ENCODE measurements at places on chromosomes 2 and 18.
A peak's percentile ranks its signal among the peaks of the same experiment; 100 is the strongest.

DNA sequence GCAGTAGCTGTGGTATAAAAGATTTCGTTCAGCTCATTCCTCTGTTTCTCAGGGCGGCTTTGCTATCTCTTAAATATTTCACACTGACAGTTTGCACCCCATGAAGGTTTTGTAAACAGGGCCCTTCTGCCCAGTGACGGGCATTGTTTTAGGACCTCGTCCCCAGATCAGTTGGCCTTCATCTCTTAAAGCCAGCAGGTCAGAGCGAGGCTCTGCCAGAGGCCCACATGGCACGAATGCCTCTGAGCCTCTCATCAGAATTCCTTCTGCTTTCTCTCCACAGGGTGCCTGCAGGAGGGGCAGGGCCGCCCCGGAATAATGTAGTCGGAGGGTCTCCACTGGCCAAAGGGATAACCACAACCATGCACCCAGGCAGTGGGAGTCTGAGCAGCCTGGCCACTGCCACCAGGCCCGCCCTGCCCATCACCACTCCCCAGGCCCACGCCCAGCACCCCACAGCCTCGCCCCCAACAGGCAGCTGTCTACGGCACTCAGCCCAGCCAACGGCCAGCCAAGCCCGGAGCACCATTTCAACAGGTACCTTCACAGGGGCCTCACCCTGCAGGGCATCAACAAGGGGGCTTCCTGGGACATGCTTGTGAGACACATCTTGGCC, 177.0 kb downstream of the SEPTIN10 start:
- no peak for DNase-seq

DNA sequence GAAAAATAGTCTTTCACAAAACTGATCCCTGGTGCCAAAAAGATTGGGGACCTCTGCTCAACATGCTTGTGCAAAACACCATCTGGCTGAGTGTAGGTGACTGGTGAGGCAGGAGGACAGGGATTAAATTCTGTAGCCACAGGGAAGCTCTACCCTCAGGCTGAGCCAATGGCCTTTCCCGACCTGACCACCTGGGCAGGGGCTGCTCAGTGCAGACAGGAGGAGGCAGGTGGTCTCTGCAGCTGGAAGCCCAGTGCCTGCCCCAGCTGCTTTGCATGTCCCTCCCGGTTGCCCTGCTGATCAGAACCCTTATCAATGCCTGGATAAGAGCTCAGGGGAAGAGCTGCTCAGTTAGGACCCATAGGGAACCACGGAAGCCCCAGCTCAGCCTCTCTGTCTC, 235.3 kb downstream of the ANKRD36 start:
- no peak for DNase-seq

DNA sequence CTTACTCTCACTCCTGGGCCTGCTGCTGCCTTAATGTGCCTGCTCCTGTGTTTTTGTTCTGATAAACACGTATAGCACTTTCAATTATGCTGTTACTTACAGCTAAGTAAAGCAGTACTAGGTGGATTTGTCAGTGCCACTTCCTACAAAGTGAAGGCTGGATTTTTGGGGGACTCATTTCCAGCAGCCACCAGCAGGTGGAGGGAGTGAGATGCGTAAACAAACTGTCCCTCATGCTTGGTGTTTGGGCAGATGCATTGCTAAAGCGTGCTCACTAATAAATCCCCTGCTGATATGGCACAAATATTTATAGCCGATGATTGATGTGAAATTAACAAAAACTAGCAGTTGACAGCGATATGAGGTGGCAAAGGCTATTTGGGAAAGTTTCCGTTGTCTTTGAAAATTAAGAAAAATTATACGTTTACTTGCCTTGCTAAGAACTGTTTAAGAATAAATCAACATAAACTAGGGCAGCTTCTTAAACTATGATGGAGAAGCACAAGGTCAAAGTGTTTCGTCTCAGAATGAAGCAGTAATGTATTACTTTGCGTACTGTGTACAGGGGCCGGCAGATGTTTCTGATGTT, 101.7 kb downstream of the AGAP1 start:
- DNase-seq, result peak; percentile 15

DNA sequence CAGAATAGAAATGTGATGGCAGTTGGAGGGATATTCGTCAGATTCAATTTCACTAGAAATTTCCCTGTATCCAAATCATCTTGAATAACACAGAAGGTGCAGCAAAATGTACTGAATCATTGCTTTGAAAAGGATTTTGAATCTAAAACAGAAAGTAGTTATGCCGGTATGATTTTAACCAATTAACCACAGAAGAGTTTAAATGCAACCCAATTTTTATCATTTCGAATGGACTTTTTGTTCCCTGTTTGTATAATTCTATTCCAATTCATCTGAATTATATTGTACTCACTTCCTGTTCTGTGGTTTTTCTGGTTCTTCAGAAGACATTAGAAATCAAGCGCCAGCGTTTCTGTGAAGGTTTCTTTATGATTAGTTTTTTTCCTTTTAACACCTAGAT, 190.4 kb downstream of the MYO3B start:
- DNase-seq, result no peak

DNA sequence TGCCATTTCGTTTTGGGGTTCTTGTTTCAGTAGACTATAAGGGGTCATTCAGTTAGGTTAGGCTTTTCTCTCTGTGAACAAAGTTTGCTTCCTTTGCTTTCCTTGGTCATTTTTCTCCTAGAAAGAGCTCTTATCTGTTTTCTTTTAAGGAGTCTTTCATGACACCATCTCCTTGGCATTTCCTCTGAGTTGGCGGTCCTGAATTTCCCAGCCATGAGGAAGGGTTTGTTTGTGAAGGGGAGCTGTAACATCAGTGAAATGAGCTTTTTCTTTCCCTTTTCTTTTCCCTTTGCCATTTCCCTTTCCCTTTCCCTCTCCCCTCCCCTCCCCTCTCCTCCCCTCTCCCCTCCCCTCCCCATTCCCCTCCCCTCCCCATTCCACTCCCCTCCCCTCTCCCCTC, 61.7 kb downstream of the MAP4K4 start:
- no peak for DNase-seq

GRCh38 chr18:2686349-2686968, 30.9 kb downstream of the SMCHD1 start:
- DNase-seq, result no peak

DNA sequence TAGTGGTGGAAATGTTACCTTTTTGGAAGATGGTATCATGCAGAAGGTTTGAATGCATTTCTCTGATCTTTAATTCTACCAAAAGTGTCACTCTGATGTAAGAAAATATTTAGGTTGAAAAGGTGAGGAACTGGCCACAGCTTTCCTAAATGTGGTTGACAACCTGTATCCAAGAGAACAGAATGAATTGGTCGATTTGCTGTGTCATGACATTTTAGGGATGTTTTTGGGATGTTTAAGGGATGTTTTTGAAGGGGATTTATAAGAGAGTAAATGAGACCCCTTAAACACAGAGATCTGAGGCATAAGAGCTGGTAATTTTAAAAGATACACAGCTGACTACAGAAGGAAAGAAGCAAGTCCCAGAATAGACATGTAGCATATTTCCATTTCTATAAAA, 270.8 kb upstream of the EPAS1 start:
- no peak for DNase-seq

DNA sequence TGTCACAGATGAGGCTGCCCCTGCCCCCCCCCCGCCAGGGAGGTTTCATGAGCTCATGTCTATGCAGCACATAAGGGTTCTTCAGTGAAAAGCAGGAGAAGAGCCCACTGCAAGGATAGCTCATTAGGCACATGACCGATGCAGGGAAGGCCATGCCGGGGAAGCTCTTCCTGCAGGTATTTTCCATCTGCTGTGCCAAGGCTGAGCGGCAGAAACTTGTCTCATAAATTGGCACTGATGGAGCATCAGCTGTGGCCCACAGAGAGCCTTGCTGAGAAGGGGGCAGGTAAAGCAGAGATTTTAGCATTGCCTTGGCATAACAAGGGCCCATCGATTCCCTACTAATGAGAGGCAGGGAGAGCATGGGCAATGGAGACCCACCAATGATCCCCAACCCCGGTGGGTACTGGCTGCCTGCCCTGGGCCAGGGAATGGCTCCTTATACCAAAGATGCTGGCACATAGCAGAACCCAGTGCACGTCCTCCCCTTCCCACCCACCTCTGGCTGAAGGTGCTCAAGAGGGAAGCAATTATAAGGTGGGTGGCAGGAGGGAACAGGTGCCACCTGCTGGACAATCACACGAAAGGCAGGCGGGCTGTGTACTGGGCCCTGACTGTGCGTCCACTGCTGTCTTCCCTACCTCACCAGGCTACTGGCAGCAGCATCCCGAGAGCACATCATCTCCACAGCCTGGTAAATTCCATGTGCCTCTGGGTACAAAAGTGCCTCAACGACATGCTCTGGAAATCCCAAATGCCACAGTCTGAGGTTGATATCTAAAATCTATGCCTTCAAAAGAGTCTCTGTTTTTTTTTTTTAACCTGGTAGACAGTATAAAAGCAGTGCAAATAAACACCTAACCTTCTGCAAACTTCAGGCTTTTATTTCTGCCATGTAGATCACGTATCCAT, 41.4 kb downstream of the STEAP3 start:
- no peak for DNase-seq

DNA sequence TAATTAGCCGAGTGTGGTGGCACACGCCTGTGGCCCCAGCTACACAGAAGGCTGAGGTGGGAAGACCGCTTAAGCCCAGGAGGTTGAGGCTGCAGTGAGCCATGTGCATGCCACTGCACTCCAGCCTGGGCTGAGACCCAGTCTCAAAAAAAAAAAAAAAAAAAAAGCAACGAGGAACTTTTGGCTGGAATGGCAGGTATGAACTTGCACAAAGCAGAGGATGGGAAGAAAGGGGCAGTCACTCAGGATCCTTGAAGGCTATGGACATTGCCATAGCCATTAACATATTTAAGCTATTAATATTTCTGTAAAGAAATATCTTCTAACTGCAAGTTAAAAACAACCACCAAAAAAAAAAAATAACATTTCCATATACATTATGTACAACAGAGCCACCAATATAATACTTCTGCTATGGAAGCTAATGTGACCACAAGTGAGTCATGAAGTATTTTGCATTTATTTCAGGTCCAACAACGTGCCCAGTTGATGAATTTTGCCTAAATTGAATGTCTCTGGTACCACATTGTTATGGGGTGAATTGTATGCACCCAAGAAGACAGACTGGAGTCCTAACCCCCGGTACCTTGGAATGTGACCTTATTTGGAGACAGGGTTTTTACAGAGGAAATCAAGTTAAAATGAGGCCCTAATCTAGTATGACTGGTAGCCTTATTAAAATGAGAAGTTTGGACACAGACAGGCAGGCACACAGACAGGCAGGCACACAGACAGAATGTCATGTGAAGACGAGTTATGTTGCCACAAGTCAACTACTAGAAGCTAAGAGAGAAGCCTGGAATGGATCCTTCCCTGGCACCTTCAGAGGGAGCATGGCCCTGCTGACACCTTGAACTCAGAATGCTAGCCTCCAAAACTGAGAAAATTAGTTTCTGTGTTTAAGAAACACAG, 102.8 kb downstream of the RBMS1 start:
- DNase-seq, result no peak

GRCh38 chr18:3183103-3183717, 36.6 kb downstream of the MYOM1 start:
- no peak for DNase-seq

DNA sequence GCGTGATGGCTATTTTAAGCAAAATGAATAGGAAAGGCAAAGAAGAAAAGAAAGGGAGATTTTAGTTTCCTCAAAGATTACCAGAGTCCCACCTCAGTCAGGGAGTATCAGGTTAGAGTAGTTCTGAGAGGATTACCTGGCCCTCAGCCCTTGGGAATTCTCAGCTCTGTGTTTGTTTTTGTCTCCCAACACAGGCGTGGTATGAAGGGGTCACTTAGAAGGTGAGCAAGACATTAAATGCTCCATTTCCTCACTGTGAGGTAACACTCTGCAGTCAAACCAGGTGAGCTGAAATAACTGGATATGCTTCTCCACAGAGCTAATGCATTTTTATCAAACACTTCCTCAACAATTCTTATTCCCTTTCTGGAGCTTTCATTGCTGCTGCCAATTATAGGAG, 232.2 kb downstream of the IKZF2 start:
- no peak for DNase-seq

- no peak for DNase-seq
Observed at GRCh38 chr2:120863661-120864320, 128.1 kb downstream of the GLI2 start.

DNA sequence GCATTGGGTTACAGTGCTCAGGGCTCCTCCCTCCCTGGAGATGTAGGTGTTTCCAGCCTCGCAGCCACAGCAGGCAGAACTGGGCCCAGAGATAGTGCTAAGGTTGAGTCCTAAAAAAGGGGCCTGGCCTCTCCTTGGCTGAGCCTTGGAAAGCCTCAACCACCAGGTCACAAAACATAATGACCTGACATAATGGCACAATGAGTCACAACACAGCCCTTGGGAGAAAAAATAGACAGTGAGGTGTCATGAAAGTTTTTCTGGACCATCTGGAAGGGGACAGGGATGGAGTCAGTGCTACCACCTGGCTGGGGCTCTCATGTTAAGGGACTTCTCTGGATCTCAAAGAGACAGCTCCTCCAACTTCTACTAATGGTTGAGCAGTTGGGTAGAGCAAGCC, 92.4 kb upstream of the LCLAT1 start:
- no peak for DNase-seq

GRCh38 chr2:162037028-162037795, 36.8 kb downstream of the DPP4 start:
- no peak for DNase-seq

- DNase-seq, result no peak
Observed at GRCh38 chr2:3348767-3349166, 28.9 kb downstream of the EIPR1 start.

- no peak for DNase-seq
Observed at GRCh38 chr18:40868110-40868858, 1086.8 kb upstream of the PIK3C3 start.

GRCh38 chr18:35707247-35707646, 125.7 kb downstream of the GALNT1 start:
- no peak for DNase-seq

GRCh38 chr2:216644842-216645635, 11.8 kb downstream of the IGFBP2 start:
- DNase-seq, result no peak

- DNase-seq, result no peak
Observed at GRCh38 chr2:214648520-214648919, 161.0 kb downstream of the BARD1 start.

DNA sequence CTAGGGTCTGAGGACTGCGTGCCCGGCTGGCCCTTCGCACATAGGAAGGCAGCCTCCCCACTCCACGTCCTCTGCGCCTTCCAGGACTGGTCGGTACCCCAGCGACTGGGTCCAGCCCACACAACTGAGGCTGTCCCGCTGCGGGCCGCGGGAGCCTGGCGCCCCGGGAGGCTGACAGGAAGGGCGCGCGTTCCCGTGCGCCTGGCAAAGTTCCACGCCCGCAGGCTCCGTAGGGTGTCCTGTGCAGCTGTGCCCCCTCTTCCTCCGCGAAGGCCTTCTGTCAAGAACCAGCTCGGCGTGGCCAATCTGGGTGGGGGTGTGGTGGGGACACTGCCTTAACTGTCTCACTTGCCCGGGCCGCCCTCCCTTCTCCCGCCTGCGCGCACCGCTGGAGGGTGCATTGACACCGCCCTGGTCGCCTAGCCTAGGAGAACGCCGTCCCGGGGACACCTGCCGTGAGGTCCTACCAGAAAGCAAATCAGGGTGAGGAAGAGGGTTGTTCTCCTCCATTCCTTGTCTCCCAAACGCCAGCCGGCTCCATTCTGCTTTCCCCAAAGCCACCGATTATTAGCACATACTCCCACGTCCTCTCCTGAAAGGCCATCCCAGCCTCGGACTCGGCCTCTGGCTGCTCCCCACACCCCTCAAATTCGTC, 618 bp upstream of the LYPD1 start:
- DNase-seq, result no peak
